ENCODE measurements at places on chromosomes 2 and 18.

DNA sequence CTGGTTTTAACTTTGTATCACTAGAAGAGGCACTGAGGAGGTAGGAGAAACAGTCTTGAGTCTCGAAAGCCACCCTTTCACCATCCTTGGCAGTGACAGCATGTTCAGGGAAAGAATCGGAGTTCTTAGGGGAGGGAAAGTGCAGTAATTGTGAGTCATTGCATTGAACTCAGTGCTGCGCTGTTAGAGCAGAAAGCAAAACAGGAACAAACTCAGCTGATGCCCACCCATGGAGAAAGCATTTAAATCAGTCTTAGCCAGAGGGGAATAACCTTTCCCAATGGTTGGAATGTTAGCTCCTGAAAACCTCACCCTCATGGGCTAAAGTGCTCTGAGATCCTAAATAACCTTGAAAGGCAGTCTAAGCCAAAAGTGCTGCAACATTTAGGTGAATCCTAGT, 845.6 kb upstream of the CNTNAP5 start:
- no peak for DNase-seq

- DNase-seq: no peak
These were observed 121.8 kb downstream of the ACTR3 start for GRCh38 chr2:114011713-114012112.

DNA sequence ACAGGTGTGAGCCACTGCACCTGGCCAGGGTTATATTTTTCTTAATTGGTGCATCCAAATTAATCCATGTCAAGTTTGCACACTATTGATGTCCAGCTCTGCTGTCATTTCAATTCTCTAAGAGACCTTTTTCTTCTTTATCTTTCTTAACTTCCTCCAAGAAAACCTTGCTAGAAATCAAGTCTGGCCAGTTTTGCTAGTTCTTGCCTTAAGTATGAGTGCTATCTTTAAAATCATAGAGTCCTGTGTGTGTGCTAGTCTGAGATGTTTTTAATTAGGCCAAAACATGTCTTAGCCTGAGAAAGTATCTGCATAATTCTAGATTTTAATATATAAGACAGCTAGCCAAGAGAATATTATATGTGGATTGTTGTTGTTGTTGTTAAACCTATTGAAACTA, 56.2 kb upstream of the SLC39A10 start:
- no peak for DNase-seq

GRCh38 chr2:220855296-220855695, 716.8 kb downstream of the EPHA4 start:
- DNase-seq: no peak

- no peak for DNase-seq
These were observed 147.4 kb upstream of the GPC1 start for GRCh38 chr2:240288087-240288521.

- no peak for DNase-seq
These were observed 1014.3 kb upstream of the CDH2 start for GRCh38 chr18:29191263-29191662.

GRCh38 chr2:219009294-219009693, 16.1 kb upstream of the CRYBA2 start:
- no peak for DNase-seq

DNA sequence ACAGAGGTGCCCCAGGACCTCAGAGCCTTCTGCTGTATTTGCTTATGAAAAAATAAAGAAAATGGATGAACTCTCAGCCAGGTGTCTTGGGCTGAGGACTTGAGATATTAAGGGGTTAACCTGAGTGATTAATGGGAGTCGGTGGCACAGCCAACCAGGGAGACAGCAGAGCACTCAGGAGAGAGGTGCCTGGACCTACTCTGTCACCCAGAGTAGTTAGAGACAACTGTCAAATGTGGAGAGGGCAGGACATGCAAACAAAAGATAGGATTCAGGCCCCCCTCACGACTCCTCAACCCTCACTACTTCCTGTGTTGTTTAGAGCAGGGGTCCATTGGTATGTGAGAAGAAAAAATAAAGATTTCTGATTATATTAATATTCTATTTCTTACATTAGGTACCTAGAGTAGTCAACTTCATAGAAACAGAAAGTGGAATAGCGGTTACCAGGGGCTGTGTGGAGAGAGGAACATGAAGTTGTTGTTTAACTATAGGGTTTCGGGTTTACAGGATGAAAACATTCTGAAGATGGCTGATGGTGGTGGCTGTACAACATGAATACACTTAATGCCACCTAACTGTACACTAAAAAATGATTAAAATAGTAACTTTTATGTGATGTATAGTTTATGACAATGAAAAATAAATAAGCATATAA, 28.6 kb upstream of the CETN1 start:
- no peak for DNase-seq

GRCh38 chr2:207792244-207792785, 22.6 kb upstream of the FZD5 start:
- no peak for DNase-seq

GRCh38 chr2:152343426-152343825, 8.5 kb downstream of the FMNL2 start:
- DNase-seq: no peak

DNA sequence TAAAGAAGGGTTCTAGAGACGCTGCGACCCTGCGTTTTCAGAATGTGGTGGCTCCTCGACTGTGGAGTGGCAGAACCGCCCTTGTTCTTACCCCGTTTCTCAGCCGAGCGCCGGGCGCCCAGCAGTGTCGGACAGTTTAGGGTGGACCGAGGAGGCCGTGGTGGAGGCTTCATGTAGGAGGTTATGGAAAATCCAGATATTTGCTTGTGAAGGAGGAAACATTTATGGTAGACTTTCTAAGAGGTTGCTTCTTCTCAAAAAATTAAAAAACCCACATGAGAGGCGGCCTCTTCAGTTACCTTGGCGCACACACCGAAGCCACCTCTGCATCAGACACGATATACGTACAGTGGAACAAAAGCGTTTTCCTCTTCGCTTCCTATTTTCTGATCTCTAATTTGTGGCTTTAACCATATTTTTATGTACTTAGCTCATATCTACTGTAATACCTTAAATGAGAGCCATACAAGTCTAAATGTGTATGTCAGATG, 120.8 kb downstream of the NFATC1 start:
- DNase-seq: no peak

DNA sequence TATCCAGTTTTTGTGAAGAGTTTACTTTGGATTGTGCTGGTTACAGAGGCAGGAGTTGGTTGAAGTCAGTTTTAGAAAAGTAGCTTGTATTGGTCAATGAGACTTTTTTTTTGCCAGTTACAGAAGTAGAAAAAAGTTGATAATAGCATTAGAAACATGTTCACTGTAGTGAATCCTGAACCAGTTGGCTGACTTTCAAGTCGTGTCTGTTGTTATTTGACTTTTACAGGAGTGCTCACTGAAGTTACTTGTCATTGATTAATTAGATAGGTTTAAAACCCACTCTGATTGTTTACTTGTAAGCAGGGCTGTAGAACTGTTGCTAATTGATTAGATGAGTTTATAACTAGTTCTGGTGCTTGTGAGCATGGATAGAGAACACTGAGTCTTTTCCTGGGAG, 312.0 kb upstream of the VWC2L start:
- DNase-seq: no peak

DNA sequence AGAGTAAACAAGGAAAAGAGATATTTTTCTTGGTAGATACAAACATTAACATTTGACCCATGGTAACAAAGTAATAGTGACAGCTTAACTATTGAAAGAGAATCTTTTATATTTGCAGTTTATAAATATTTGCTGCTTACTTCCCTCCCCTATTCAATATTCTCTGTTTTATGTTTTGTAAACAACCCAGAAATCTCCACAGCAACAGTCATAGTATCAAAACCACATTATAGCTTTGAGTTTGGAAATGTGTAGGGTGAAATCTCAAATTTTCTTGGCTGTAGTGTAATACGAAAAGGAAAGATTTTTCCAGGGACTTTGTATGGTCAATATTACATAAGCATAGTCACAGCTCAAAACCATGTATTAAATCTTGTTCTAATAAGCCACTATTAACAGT, 511.2 kb downstream of the METTL4 start:
- DNase-seq: no peak

- no peak for DNase-seq
These were observed 109.3 kb upstream of the ANKRD30BL start for GRCh38 chr2:132270981-132271546.

- DNase-seq: no peak
These were observed 73.7 kb downstream of the DGKD start for GRCh38 chr2:233428008-233428407.

DNA sequence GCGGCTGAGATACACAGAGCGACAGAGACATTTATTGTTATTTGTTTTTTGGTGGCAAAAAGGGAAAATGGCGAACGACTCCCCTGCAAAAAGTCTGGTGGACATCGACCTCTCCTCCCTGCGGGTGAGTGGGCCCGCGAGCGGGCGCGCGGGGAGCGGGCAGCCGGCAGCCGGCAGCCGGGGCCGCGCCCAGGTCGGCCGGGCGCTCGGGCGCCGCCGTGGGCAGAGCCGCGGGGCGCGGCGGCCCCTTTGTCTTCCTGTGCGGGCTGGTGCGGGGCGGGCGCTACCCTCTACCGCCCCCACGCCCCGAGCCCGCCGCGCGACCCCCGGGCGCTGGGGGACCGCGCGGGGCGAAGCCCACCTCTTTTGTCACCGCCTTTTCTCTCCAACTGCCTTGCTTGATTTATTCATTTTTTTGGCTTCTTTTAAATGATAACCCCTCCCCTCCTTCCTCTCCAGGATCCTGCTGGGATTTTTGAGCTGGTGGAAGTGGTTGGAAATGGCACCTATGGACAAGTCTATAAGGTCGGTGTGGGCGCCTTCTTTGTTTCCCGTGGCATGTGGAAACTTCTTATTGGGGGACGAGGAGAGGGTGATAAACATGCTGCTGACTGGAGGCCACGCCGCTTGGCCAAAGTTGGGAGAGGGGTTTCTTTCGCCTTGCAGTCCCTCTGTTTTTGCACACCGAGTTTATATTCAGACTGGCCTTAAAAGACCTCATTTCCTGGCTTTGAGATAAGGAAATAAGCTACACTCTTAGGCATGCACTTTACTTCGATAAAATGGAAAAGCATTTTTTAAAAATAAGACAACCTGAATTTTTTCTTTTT, 722 bp downstream of the MAP4K4 start:
- DNase-seq: no peak

Data from stimulated activated CD8-positive, alpha-beta memory T cell treated with anti-CD3 and anti-CD28 coated beads, Interleukin-12 subunit alpha, Interleukin-12 subunit beta, amount 100 ng/mL, for 1 hour (primary cell).